ENCODE measurements at places on chromosomes 5 and 9.

GRCh38 chr5:159218595-159219023 lies 9.3 kb upstream of the RNF145 start:
- DNase-seq, result no peak

- DNase-seq, result no peak
Measured at GRCh38 chr9:136079211-136079915, 15.7 kb downstream of the NACC2 start.

GRCh38 chr5:62900976-62901375 lies 322.4 kb downstream of the LRRC70 start:
- DNase-seq, result no peak

DNA sequence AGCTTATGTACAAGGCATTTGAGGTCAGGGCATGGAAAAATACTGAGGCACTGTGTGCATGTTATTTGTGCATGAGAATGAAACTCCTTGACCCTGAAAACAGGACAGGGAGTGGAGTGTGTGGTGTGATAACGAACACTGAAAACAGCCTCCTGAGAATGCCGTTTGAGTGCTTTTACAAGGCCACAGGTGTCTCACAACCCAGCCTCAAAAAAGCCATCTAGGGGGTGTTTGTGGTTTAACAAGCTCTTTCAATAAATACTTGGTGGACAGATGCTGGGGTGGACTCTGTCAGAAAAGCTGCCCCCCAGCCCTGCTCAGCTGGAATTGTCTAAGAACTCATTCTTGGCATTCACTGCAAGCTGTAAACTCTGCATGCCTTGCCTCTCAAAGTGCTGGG lies 94.0 kb upstream of the SLC25A48 start:
- DNase-seq, result no peak

GRCh38 chr5:107670087-107670931 lies 428 bp downstream of the EFNA5 start:
- DNase-seq, result peak; percentile 28

DNA sequence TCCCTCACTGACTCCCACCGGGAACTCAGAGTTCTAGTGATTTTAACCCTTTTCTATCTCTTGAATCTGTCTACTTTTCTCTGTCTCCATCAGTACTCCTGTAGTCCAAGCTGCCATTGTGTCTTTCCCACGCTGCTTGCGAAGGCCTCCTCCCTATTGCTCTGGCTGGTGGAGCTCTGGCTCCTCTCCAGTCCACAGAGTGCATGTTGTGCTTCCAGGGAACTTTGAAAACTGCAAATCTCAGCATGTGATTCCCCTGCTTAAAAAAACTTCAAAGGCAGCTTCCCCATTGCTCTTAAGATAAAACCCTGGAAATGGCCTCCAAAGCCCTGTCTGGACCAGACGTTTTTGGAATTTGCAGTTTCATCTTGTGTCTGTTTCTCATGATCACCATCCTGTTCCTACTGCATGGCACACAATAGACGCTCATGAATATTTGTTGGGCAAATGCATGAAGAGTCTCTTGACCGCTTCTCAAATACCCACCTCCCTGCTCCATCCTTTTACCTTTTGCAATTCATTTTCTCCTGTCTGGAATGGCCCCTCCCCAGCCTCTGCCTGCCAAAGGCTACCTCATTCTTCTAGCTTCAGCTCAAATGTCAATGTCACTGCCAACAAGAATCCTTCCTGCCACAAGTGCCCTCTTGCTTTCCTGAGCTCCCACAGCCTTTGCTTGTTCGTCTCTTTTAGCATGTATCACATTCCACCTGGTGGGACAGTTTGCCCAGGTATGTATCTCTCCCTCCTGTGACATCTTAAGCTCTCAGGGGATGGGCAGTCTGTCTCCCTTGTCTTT lies 293.2 kb downstream of the ARHGAP26 start:
- DNase-seq, result no peak

GRCh38 chr9:37302277-37302676 lies 120.2 kb upstream of the GRHPR start:
- peak; percentile 65 for DNase-seq

GRCh38 chr5:172687940-172688339 lies 46.9 kb downstream of the NEURL1B start:
- no peak for DNase-seq

DNA sequence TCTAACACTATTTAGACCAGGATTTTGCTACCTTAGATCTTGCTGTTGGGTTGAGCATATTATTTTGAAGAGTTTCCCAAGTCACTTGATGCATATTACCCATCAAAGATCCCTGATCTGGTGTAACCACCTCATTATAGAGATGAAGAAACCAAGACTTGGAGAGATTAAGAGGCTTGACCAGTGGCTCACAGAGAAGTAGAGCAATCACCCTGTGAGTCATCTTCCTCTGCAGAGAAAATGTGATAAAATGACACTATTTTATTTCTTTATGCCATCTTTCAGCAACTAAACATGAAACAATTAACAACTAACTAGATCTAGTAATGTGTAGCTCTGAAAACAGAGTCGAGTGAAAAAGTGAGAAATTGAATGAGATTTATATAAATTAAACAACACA lies 76.1 kb downstream of the KIF4B start:
- DNase-seq, result no peak
